Neural progenitor cell (in vitro differentiated cells): ENCODE measurements at places on chromosomes 4 and X.

GRCh38 chr4:154082760-154083535, 294.1 kb upstream of the SFRP2 start:
- DNase-seq, result peak; percentile 69

DNA sequence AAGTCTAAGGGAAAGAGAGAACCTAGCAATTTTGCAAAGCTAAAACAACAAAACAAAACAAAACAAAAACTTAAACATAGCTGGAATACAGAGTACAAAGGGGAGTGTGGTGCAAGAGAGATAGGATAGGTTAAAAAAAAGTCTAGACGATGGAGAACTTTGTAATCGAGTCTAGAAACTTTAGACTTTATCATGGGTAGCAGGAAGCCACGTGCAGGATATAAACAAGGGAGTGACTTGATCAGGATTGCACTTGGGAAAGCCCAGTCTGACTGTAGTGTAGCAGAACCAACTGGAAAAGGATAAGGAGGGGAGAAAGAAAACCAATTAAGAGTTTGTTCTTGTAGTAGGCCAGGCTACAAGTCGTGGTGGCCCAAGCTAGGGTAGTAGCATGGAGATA, 750.1 kb downstream of the RPA4 start:
- DNase-seq, result no peak

DNA sequence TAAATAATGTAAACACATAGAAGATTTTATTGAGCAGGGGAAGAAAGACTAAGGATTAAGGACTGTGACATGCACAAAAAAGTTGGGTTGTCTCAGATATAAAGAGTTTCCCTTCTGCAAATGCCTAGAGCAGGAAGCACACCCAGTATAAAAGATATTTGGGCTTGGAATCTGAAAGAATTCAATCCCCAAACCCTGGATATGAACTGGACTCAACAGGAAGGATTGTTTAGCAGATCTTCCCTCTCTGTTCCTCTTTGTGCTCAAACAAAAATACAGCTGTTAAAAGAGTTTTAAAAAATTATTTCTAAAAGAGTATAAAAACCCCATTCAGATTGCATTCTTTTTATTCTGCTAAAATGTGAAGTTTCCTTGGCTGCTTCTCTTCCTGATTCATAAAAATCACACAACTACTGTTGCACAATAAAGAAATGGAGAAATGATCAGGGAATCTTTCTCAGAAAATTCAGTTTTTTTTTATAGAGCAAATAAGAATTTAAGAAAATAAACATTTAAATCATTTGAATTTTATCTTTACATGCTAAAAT, 71.4 kb downstream of the PDLIM5 start:
- no peak for DNase-seq

DNA sequence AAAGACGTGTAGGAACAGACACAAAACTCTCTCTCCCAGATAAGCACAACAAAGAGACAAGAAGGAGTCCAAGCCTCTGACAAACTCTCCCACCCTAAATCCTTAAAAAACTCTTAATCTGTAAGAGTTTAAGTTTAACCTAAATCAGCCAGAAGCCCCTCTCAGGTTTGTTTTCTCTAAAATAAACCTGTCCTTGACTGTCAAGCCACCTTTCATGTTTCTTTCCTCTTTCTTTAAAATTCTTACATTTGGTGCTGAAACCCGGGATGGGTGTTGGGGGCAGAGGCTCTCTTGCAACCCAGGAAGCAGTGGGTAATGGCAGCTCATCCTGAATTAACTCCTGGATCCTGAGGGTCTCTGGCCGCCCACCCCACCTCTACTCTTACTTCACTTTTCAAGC, 107.8 kb upstream of the TENT5D start:
- DNase-seq, result no peak
